Activated CD4-positive, alpha-beta T cell treated with anti-CD3 and anti-CD28 coated beads for 36 hours (primary cell): ENCODE measurements at places on chromosomes 3 and 15. TPM values are rescaled to one million over a fixed set of nuclear protein-coding genes. Genes with fewer than 3 reads are reported as not detected.

- no peak overlapping the region for H3K27ac ChIP-seq
- H3K27me3 ChIP-seq: no peaks in the 10 kb centered on the region
- H3K4me1 ChIP-seq: peaks cover under 1% of the 10 kb centered on the region
- peaks cover 28% of the 10 kb centered on the region for H3K36me3 ChIP-seq
Measured at GRCh38 chr3:114639171-114639570, 345.3 kb downstream of the TIGIT start.

- H3K4me3 ChIP-seq: no peak overlapping the region
- no peaks in the 10 kb centered on the region for H3K27me3 ChIP-seq
- H3K36me3 ChIP-seq: no peaks in the 10 kb centered on the region
- no peaks in the 10 kb centered on the region for H3K4me1 ChIP-seq
- DNase-seq: no peak
- no peak overlapping the region for H3K27ac ChIP-seq
Measured at GRCh38 chr3:177257006-177257405, 59.7 kb upstream of the TBL1XR1 start.

DNA sequence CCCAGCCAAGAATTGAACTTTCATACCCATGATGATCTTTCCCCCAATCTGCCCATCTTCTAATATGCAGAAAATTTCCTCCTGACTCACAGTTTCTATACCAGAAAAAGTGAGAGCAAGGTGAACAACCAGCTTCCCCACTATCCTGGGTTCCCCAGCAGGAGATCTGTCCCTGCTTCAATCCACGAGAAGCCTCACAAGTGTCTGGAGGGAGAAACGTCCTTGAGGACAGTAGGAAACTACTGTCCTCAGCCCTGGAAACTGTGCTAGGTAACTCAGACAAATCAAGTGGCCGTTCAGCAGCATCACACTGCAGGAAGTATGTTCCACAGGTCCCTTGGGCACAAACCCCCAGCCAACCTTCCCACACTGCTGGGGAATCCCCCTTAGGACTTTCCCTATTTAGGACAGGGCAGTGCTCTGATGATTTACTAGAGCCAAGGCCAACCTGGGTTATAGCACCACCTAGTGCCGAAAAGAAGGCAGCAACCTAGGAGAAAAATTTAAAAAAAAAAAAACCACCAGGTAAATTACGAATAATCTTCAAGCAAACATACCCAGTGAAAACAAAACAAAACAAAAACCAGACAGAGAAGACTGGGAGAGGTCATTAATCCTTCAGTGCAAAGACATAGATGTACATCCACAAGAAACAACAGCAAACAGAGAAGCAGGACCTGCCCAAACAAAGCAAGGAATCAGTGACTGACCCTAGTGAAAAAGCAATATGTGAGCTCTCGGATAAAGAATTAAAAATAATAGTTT lies 36.0 kb downstream of the MORC1 start:
- peaks cover 13% of the 10 kb centered on the region for H3K27me3 ChIP-seq
- H3K4me3 ChIP-seq: no peak overlapping the region
- peak; percentile 46 for DNase-seq
- H3K4me1 ChIP-seq: no peaks in the 10 kb centered on the region
- H3K27ac ChIP-seq: no peak overlapping the region

DNA sequence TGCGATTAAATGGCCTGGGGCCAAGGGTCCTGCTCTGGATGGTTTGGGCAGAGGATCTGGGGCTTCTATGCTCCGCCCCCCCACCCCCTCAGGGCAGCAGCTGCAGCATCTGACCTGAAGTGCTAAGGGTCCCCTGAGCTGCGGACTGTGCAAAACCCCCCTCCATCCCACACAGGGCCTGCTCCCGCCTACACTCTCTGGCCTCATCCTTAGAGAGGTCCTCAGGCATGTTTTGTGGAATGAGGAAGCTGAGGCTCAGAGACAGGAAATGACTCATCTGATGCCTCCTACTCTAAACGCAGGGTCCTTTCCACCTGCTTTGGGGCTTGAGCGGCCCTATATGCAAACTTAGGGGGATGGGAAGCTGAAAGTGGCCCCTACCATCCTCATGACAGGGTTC lies 59.5 kb upstream of the CTSH start:
- H3K36me3 ChIP-seq: no peaks in the 10 kb centered on the region
- H3K4me3 ChIP-seq: no peak overlapping the region
- H3K27ac ChIP-seq: no peak overlapping the region
- H3K4me1 ChIP-seq: peaks cover 7% of the 10 kb centered on the region
- H3K27me3 ChIP-seq: no peaks in the 10 kb centered on the region

GRCh38 chr3:183298701-183299153 lies 45.7 kb downstream of the B3GNT5 start:
- H3K4me3 ChIP-seq: no peak overlapping the region
- H3K36me3 ChIP-seq: peaks cover 3% of the 10 kb centered on the region
- H3K27me3 ChIP-seq: no peaks in the 10 kb centered on the region
- no peak overlapping the region for H3K27ac ChIP-seq
- DNase-seq: no peak

GRCh38 chr3:52247409-52248164 lies 2.0 kb downstream of the PPM1M start:
- no peaks in the 10 kb centered on the region for H3K27me3 ChIP-seq
- H3K27ac ChIP-seq: peak overlapping the region; percentile 84
- peak overlapping the region; percentile 85 for H3K4me3 ChIP-seq
- DNase-seq: no peak
- peaks cover 61% of the 10 kb centered on the region for H3K36me3 ChIP-seq

- no peaks in the 10 kb centered on the region for H3K36me3 ChIP-seq
- H3K27me3 ChIP-seq: no peaks in the 10 kb centered on the region
- no peak for DNase-seq
- no peak overlapping the region for H3K4me3 ChIP-seq
- H3K27ac ChIP-seq: no peak overlapping the region
Measured at GRCh38 chr15:64720188-64720587, 55.2 kb downstream of the RBPMS2 start.

DNA sequence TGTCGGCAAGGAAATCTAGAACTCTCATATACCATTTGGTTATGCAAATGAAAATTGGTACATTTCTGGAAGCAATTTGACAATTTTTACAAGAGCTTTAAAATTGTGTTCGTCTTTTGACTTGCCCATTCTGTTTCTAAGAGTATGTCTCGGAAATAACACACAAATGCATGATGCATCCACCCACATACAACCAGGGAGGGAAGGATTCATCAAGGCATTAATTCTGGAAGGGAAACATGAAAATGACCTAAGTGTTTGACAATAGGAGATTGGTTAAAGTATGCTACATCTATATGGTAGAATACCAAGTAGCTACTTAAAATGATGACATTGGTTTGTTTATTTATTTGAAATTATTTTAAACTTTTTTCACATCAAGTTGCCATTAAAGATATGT lies 58.6 kb downstream of the PIAS1 start:
- H3K4me3 ChIP-seq: no peak overlapping the region
- DNase-seq: no peak
- H3K4me1 ChIP-seq: peaks cover 72% of the 10 kb centered on the region
- H3K36me3 ChIP-seq: peaks cover 22% of the 10 kb centered on the region
- H3K27me3 ChIP-seq: no peaks in the 10 kb centered on the region

GRCh38 chr3:159938714-159939113 lies 49.9 kb upstream of the IL12A start:
- H3K36me3 ChIP-seq: peaks cover 4% of the 10 kb centered on the region
- peaks cover 4% of the 10 kb centered on the region for H3K27me3 ChIP-seq
- no peak overlapping the region for H3K4me3 ChIP-seq
- no peak for DNase-seq

The PP2D1 gene
- not detected for total RNA-seq

The HTR3E gene
- not detected for total RNA-seq

The ESYT3 gene
- total RNA-seq: 0.37 TPM

The ALS2CL gene
- total RNA-seq: 3.3 TPM

The ROBO1 gene
- total RNA-seq: 2.1 TPM

The ACTC1 gene
- total RNA-seq: not detected
